NCI-H1048 (cell line): ENCODE measurements at places on chromosomes 4 and X.

- DNase-seq = no peak
These were observed 90.3 kb upstream of the TBL1X start for GRCh38 chrX:9374555-9374954.

DNA sequence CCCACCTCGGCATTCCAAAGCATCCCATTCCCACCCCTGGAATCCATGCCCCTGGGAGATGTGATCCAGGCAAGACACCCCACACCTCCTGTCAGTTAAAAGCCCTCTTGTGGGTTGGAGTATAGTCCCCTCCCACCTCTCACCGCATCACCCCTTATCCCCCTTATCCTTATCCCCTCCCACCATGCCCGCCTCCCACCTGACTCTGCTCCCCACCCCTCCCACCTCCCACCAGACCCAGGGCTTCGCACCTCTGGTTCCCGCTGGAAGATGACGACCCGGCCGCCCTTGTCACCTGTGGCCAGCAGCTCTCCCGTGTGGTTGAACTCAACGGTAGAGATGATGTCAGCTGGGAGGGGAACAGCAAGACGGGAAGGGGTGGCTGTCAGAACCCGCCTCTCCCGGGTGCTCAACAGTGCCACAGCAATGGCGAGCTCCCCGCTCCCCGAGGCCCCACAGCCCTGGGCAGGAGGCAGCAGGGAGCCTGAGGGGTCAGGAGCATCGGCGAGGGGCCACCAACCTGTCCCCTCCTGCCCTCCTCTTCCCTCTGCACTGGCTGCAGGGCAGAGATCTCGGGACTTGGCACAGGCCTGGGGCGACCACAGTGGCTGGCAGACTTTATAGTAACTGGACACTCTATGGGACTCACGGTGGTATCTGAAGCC lies 91.5 kb downstream of the PPP2R2C start:
- DNase-seq = no peak

DNA sequence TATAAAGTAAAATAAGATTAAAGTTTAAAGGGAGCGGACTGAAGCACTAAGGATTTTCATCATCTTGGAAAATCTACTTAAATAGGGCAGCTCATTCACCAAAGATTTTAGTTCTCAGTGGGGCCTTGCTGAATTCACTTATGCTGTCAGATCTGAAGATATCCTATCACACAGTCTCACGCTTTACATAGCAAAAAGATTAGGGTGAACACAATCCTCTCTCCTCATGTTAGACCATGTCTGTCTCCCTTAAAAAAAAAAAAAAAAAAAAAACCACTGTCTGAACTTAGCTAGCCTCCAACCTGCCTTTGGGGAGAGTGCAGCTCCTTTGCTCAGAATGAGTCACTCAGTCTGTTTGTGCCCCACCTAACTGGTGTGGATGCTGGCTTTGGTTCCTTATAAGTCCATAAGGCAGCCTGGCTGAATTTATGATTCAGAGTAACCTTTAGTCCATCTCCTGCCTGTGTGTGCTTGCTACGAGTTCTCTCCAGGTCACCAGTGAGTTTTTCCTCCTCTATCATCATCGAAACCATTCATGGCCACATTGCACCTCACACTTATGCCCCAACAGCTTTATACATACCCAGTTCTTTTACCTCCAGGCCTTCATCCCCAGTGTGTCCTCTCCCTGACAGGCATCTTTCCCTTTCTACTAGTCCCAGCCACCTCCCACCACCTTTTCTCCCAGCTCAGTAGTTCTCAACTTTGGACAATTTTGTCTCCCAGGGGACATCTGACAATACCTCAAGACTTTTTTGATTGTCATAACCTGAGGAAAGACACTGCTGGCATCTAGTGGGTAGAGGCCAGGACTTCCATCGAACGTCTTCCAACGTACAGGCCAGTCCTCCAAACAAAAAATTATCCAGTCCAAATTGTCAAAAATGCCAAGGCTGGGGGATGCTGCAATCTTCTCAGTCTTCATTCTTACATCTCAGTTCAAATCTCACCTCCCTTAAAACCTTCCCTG lies 220.7 kb upstream of the EMCN start:
- DNase-seq = no peak

GRCh38 chr4:82680834-82681233 lies 117.8 kb downstream of the SCD5 start:
- no peak for DNase-seq

- no peak for DNase-seq
These were observed 44.4 kb downstream of the RAP1GDS1 start for GRCh38 chr4:98305576-98305975.

DNA sequence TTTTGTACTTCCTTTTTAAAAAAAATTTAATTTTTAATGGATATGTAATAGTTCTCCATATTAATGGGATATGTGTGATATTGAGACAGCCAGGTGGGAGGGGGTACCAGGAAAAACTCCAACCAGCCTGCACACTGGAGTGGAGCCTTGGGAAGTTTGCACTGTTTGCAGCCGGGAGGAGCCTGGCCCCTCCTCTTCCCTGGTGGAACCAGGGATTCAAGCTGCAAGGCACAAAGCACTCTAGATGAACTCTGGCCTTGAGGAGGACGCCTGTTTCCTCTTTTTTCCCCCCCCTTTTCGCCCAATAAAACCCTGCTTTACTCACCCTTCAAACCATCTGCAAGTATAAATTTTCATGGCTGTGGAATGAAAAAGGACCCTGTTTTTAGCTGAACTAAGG lies 48.2 kb upstream of the GC start:
- no peak for DNase-seq

DNA sequence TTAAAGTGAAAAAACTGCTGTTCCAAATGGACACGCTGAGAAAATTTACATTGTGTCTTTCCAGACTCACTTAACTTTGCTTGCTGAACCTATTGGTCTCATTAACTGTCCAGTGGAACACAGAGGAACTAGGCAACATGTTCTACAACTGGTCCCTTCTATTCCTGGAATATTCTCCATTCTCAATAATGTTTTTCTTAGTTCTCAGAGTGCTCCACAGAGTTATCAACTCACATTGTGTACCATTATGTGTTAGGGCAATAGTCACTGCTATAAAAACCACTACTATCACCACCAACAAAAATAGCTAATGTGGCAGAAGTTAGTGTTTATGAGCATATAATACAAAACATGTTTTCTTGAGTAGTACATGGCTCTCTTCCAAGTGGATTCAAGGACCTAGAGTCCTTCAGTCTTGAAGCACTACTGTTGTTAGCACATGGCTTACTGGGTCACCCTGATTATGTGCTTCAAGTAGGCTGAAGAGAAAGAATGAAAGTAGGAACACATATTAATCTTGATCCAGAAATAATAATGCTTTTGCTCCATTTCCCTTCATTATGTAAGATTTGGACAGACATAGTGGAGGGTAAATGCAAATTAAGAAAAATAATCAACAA lies 865.3 kb upstream of the HS3ST1 start:
- DNase-seq = no peak

DNA sequence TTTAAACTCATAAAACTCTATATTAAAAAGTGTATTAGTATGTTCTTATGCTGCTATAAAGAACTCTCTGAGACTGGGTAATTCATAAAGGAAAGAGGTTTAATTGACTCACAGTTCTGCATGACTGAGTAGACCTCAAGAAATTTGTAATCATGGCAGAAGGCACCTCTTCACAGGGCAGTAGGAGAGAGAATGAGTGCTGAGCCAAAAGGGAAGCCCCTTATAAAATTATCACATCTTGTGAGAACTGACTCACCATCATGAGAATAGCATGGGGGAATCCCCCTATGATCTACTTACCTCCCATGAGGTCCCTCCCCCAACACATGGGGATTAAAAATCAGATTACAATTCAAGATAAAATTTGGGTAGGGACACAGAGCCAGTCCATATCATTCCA lies 463.2 kb downstream of the KLHL13 start:
- DNase-seq = no peak

DNA sequence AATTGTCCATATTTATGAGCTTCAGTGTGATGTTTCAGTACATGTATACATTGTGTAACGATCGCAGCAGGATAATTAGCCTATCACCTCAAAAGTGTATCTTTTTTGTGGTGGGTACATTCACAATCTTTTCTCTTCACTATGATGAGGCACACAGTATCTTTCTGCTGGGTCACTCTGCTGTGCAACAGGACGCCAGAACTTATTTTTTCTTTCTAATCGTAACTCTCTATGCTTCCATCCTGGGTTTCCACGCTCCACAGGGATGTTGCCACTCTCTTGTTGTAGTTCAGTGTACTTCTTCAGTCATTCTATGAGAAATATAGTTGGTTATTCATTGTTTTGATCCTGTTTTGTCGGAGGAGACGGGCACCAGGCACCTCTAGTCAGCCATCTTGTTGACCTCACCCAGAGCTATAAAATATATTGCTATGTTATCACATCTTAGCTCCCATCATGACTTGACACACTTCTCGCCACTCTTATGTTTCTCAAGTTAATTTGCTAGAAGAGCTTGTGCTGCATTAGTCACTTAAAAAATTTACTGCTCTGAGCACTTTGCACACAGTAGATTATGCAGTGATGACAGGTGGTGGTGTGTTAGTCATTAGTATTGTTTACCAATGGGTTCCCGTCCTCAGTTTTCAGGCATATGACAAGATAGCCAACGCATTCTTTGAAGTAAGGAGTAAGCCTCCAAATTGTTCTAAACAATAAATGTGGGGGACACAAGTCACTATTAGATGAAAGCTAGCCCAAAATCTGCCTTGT lies 1002.7 kb upstream of the PCDH7 start:
- DNase-seq = no peak

GRCh38 chr4:80461412-80461811 lies 125.9 kb downstream of the CFAP299 start:
- DNase-seq = no peak

DNA sequence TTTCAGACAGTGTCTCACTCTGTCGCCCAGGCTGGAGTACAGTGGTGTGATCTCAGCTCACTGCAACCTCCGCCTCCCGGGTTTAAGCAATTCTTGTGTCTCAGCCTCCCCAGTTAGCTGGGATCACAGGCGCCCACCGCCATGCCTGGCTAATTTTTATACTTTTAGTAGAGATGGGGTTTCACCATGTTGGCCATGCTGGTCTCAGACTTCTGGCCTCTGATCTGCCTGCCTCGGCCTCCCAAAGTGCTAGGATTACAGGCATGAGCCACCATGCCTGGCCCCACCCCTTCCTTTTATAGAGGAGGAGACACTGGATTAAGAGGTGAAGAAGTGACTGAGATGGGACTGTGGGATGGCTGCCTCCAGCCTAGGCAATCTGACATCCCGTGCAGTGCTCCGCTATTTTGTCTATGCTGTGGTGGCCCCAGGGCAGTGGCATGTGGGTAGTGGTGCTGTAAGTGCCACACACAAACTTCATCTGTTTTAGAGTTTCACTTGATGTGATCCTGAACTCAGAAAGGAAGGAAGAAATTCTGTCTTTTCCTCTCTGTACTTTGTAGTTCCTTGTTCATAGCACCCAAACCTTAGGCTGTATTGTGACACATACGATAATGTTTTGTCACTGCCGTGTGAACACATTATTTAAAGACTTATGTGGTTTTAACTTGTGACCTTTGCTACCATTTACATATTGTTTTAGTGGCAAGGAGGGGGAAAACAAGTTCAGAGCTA lies 48.9 kb downstream of the FNIP2 start:
- no peak for DNase-seq

DNA sequence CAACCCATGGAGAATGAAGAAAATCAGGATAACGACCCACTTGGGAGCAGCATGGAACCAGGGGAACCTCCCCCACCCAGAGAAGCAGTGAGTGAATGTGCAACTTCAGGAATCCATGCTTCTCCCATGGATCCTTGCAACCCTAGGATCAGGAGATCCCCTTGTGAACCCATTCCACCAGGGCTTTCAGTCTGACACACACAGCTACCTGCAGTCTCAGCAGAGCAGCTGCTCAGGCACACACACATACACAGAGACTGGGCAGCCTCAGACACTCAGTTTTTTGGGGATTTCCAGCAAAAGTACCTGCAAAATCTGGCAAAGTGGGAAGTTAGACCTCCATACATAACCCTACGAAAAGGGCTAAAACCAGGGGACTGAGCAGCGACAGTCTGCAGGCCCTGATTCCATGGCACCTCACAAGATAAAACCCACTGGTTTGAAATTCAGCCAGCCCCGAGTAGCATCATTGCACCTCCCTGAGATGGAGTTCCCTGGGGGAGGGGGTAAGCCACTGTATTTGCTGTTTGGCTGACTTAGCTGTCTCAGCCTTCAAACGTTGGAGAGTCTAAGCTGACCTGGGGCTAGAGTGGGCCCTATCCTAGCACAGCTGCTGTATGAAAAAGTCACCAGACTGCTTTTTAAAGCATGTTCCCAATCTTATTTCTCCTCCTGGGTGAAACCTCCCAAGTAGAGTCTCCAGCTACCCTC lies 737.5 kb upstream of the NDST4 start:
- DNase-seq = no peak

GRCh38 chrX:24369816-24370215 lies 9.4 kb downstream of the SUPT20HL1 start:
- DNase-seq = no peak

DNA sequence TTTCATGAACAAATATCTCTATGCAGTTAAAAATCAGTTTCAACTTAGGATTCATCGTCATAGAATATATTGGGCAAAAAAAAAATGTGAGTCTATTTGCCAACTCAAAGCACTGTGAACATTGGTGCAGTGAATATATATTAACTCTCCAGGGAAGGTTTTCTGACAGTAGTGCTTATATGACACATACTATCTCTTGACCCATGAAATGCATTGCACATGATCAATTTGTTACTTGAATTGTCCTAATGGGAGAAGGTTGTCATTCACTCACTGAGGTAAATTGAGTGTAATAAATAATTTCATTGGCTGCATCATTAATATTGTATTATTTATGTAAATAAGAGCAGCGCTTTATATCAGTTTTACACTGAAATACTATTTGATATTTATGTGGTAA lies 2458.5 kb downstream of the ARAP2 start:
- DNase-seq = no peak

DNA sequence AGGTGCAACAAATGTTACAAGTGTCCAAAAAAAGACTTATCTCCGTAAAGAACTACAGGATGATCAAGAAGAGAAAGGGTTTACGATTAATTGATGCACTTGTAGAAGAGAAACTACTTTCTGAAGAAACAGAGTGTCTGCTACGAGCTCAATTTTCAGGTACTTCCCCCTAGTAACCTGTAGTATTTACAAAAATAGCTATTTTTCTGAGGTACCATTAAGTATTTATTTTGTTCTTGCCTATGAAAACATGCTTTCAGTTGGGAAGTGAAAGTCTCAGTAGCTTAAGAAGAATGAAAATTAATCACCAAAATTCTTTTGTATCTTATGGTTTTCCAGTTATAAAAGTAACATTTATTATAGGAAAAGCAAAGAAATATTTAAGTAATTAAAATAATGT lies 5.9 kb downstream of the THAP9 start:
- DNase-seq = no peak

GRCh38 chr4:924107-925096 lies 7.7 kb downstream of the GAK start:
- DNase-seq = no peak

GRCh38 chr4:84632092-84632491 lies 49.2 kb downstream of the CDS1 start:
- DNase-seq = no peak

DNA sequence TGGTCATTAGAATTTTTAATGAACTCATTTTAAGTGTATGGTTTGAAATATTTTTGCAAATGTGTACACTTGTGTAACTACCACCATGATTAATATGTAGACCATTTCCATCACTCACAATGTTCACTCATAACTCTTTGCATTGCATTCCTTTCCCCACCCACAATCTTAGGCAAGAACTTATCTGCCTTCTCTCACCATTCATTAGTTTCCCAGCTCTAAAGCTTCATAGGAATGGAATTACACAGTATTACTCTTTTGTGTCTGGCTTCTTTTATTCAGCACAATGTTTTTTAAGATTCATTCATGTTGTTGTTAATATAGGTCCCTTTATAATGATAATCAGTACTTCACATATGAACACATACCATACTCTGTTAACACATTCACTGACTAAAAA lies 106.1 kb downstream of the ARAP2 start:
- DNase-seq = no peak

GRCh38 chr4:8356856-8357255 lies 83.7 kb downstream of the ACOX3 start:
- no peak for DNase-seq
